ENCODE measurements at places on chromosomes 7 and 10.

- DNase-seq: no peak
These were observed 1279.1 kb upstream of the SORCS1 start for GRCh38 chr10:108443636-108444035.

DNA sequence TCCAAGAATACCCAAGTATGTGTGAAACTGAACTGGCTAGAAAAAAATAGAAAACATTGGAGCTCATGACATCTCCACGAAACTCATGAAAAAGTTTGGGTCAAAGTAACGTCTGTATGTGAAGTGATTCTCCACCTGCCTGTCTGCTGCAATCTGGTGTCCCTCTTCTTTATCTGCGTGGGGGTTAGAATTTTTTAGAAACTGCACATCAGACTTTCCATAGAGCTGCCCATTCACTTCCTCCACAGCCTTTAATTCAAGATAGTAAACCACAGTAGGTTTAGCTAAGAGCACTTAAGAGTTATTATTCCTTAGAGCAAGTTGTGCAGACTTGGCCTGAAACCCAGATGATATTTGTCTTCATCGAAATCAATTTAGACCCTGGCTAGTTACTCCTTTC, 55.3 kb downstream of the SCIN start:
- no peak for DNase-seq

DNA sequence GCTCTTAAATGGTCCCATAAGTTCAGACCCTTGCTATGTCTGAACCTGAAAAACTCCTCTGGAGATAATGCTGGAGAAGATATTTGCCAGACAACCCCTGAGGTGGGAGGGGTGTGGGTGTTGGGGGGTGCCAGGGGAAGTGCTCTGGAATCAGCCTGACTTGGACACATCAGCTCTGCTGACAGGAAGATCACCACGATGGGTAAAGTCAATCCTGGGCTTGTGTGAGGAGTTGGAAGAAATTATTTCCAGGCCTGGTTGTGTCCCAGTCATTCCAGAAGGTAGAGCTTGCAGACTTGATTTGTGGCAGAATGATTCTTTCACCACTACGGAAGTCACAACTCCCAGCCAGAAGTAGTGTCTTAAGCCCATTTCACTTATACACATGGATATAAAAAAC, 60.3 kb upstream of the UNC5B start:
- DNase-seq: no peak

DNA sequence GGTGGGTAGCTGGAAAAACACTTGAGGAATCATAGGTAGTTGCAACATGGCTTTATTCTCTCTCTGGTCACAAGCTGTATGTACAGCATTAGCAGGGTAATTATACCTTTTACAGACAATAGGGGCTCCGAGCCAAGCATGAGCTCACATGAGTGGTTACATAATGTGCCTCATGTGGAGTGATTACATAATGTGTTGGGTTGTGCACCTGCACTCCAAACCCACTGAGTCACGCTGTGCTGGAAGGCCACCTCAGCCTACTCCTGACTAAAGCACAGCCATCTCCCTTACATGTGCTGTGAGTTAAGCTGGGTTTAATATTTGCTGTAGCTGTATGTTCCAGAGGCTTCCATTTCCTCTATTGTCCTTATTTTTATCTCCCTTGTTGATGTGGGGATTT, 348.7 kb upstream of the SEMA3C start:
- no peak for DNase-seq

DNA sequence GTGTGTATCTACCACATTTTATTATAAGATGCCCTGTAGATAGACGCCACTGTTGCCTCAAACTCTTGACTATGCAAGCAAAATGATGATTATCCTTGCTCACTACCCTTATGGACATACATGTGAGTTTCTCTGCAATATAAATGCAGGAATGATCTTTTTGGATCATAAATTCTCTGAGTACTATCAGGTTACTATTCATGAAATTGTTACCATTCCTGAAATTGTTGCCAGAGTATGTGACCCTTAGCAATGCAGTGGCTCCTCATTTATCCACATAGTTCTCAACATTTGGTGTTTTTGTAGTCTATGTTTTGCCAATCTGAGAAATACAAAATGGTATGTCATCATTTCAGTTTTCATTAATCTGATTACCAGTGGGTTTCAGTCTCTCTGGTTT, 166.2 kb upstream of the FAM3C start:
- no peak for DNase-seq

- no peak for DNase-seq
These were observed 150.3 kb downstream of the AHR start for GRCh38 chr7:17448479-17449423.

DNA sequence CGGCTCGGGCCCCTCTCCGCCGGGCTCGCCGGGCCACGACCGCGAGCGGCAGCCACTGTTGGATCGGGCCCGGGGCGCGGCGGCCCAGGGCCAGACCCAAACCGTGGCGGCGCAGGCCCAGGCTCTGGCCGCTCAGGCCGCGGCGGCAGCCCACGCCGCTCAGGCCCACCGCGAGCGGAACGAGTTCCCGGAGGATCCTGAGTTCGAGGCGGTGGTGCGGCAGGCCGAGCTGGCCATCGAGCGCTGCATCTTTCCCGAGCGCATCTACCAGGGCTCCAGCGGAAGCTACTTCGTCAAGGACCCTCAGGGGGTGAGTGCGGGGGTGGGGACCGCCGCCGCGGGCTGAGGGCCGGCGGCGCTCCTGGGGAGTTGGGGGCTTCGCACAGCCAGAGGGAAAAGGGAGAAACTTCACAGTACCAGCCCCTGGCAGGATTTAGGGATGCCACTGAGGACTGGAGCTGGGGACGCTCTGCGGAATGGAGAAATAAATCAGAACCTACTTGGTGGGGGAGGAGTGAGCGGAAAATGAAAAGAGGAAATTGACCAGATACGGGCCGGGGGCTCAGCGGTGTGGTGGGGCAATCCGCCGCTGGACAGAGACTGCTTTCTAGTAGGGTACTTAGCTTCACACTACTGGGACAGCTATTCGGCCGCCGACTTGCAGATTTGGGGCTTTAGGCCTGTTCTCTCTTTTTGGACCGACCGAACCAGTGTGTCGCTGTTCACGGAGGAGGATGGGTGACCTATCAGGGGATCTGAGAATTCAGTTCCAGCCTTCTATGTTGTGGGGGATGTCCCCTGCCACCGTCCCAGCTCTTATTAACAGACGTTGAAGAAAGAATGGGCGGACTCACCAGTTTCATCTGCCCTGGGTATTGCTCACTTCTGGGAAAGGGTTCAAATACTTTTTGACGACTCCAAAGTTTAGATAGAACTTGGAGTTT, 669 bp downstream of the PI4K2A start:
- no peak for DNase-seq

All from DMS153 (cell line).